ENCODE measurements at places on chromosomes 4 and X.

- no peak for DNase-seq
These were observed 136.6 kb downstream of the NWD2 start for GRCh38 chr4:37381040-37381668.

- no peak for DNase-seq
These were observed 204.8 kb downstream of the PDGFC start for GRCh38 chr4:156766846-156767245.

GRCh38 chrX:11591723-11592346 lies 73.9 kb downstream of the ARHGAP6 start:
- peak; percentile 34 for DNase-seq

GRCh38 chr4:57865264-57865663 lies 755.1 kb upstream of the IGFBP7 start:
- no peak for DNase-seq

DNA sequence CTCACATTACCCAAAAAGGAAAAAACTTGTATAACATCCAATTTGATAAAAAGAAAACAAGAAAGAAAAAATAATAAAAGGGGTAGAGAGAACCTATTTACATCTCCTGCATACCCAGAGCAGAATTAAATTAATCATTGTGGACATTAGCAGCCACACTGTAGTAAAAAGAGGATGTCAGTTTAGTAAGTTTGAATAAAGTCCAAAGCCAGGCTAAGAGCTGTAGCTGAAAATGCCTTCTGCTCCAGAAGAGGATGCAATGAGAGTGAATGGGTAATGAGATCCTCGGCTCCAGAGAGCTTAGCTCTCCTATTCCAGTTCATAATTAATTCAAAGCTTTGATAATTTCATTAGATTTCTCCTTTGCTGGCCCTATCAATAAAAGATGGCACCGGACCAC lies 78.2 kb downstream of the SLC10A7 start:
- DNase-seq = no peak

GRCh38 chrX:109714340-109714958 lies 18.6 kb downstream of the ACSL4 start:
- peak; percentile 17 for DNase-seq

GRCh38 chrX:145213504-145213903 lies 33.8 kb upstream of the SPANXN1 start:
- no peak for DNase-seq

- no peak for DNase-seq
These were observed 514.5 kb upstream of the FAM241A start for GRCh38 chr4:111630705-111631104.

GRCh38 chrX:115531818-115532403 lies 29.1 kb upstream of the PLS3 start:
- DNase-seq = no peak

- DNase-seq = no peak
These were observed 29.5 kb downstream of the NIPAL1 start for GRCh38 chr4:48046059-48046458.

DNA sequence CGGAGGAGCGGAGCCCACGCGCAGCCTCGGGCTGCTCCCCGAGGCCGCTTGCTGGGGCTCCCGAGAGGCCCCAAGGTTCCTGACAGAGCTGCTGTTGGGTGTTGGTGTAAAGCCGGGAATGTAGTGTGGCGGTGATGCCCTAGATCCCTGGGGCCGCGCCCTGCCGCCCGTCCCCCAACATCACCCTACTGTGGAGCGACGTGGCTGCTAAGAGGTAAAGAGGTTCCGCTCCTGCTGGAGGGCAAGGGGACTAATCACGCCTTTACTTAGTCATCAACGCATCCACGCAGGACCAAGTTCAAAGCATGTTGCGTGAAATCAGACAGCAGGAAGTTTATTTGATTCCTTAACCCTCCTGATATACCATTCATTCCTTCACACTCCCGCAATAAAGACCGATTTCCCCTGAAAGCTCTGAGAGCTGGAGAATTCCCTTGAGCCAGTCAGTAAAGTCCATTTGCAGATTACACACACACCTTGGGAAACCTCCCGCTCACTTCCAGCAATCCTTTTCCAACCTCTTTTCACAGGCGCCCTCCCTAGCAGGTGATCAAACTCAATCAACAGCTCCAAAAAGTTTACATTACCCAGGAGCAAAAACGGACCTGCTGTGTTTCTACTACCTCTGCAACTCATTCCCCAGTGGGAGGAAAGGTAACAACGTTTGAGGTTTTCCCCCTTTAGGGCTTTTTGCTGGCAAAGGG lies 579 bp upstream of the GABRA2 start:
- DNase-seq = no peak

GRCh38 chr4:142124874-142125273 lies 488.5 kb downstream of the IL15 start:
- no peak for DNase-seq

DNA sequence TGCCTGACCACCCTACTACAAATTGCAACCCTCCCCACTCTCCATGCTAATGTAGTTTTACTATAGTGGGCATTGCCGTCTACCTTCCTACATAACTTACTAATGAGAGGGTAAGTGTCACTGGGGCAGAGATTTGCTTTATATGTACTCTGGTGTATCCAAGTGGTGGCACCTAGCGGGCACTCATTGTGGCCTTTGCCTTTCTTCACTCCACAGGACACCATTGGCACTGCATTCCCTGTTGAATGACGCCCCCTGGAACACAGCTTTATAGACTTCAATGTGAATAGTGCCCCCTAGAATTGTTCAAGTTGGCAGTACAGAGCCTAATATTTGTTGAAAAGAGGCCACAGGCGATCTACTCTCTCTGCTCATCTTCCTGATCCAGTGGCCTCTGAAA lies 215.8 kb downstream of the MID1IP1 start:
- DNase-seq = no peak

DNA sequence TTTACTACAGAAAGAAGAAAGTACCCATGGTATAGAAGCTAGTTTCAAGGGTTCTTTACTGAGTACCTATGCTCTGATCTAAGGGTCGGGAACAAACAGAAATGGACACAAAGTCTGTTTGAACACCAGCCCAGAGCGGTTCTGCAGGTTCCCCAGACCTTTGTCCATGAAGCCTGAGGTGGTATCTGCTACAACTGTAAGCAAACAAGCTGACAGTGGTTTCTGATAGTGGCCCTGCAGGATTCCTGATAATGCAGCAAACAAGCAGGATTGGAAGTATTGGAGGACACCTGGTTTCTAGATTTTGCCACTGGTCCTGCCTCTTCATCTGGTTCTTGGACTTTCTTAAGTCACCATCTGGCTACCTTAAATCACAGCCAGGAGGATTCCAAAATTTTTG lies 23.7 kb downstream of the SMPX start:
- DNase-seq = no peak

GRCh38 chrX:12434493-12434892 lies 296.2 kb downstream of the FRMPD4 start:
- no peak for DNase-seq

GRCh38 chr4:103018391-103019307 lies 856 bp downstream of the SLC9B1 start:
- DNase-seq = no peak

DNA sequence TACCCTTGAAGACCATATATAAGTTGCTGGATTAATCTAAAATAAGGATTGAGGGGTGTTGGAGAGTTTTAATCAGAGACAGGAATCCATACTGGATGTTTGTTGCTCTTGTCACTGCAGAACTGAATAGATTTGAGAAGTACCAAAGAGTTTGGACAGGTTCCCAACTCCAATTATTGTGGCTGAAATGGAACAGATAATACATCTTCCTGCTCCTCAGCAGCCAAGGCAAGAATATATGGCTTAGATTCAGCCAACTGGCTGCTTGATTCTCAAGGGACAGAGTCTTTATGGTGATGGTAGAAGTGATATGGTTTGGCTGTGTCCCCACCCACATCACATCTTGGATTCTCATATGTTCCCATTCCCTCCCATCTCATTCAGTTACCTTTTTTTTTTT lies 97.0 kb upstream of the PDHA2 start:
- no peak for DNase-seq

GRCh38 chrX:58025979-58026378 lies 115.7 kb upstream of the ZXDA start:
- DNase-seq = peak; percentile 0

GRCh38 chr4:186910385-186910784 lies 186.7 kb upstream of the FAT1 start:
- DNase-seq = no peak
